ENCODE measurements at places on chromosomes 5 and 9.

DNA sequence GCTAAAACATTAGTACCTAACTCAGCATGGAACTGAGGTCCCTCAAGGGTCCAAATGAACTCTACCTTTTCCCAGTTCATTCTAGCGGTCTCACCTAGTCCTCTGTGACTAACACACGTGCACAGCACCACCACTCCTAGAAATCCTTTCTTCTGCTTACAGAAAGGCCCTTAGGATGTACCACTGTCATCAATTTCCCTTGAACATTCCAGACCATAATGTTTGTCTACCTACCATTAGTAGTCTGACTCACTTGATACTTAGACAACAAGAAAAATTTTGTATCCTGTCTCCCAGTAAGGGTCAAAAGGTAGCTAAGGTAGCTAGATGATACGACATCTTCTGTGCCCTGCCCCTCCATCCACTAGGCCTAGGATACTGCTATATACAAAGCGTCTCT lies 166.6 kb downstream of the TSSK1B start:
- DNase-seq, result no peak

DNA sequence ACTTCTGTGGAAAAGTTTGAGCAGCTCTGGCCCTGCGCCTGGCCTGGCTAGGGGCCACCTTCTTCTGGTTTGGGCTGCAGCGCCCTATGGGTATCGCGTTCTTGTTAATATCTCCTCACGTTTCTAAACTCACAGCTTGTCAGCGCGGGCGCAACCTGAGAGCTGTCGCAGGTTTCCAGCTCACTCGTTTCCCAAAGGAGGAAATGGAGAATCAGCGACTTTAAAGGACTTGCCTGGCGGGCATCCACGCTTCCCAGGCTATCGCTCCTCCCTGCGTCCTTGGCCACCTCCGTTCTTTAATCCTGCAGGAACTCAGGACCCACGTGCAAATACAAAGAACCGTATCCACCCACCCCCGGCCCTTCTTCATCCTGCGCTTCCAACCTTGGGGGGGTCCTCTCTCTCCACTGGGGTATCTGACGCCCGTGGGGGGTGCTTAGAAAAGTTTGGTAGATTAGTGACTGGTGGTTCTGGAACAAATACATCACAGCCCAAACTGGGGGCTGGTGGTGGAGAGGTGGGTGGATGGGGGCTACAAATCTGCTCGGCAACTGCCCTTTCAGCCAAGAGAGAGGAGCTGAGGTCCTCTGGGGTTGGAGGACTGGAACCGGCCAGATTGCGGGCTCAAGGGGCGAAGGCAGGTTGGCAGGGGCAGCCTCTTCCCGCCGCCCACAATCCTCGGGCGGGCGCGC lies 578 bp upstream of the PSAT1 start:
- no peak for DNase-seq

- no peak for DNase-seq
Measured at GRCh38 chr9:86096386-86096785, 3.0 kb downstream of the GOLM1 start.

GRCh38 chr5:156623381-156624040 lies 226.6 kb upstream of the PPP1R2B start:
- no peak for DNase-seq

GRCh38 chr9:72537011-72537545 lies 15.7 kb downstream of the TMC1 start:
- DNase-seq, result no peak

DNA sequence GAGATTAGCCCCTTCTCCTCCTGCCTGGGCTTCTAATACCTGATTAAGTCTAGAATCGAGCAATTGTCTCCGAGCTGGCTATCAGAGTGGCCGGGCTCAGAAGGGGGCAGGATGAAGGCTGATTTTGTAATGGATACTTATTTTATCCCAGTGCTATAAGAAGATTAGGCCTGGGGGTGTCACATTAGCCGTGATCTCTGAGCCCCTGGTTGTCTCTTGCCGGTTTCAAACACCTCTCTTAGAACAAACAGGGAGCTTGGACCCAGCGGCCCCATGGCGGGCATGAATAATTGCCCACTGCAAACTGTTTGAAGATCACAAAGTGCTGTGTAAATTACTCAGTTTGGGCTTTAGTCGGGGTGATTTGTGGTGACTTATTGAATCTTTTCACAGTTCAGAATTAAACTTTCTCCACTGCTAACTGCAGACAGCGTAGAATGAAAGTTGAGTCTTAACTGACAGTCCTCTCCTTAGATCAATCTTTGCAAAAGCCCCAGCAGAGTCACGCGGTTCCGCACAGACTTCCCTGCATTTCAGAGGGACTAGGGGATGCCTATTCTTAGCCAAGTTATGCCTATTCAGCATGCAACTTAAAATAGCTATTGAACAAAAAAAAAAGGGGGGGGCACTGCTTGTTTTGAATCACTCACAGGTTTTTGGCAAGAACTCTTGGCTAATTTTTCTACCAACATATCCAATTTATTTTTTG lies 200.6 kb upstream of the IRX1 start:
- no peak for DNase-seq

DNA sequence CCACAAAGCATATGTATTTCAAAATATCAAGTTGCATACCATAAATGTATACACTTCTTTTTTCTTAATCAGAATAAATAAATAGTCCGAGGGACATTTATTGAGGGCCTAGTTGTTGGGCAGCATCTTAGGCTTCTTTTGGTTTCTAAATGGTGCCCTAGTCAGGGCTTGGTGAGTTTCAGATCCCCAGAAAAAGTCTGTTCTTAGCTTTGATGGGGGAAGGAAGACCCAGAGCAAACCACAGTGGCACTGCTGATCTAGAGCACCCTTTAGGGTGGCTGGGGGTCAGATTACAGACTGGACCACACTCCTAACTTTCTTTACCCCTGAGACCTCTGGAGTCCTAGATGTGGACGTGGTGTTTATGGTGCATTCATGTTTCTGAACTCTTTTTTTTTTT lies 97.8 kb downstream of the C9orf152 start:
- DNase-seq, result no peak

- peak; percentile 65 for DNase-seq
Measured at GRCh38 chr9:134099123-134099761, 31.4 kb upstream of the BRD3 start.

DNA sequence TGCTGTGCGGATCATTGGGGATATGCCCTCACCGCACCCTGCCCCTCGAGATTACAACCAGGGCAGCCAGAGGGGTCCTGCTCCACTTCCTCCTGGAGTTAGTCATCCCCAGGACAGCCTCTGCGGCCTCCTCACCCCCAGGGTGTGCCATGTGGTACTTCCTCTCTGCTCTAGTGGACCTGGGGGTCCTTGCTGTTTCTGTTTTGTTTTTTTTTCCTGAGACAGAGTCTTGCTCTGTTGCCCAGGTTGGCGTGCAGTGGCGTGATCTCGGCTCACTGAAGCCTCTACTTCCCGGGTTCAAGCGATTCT lies 5.2 kb upstream of the FCN1 start:
- DNase-seq, result no peak

DNA sequence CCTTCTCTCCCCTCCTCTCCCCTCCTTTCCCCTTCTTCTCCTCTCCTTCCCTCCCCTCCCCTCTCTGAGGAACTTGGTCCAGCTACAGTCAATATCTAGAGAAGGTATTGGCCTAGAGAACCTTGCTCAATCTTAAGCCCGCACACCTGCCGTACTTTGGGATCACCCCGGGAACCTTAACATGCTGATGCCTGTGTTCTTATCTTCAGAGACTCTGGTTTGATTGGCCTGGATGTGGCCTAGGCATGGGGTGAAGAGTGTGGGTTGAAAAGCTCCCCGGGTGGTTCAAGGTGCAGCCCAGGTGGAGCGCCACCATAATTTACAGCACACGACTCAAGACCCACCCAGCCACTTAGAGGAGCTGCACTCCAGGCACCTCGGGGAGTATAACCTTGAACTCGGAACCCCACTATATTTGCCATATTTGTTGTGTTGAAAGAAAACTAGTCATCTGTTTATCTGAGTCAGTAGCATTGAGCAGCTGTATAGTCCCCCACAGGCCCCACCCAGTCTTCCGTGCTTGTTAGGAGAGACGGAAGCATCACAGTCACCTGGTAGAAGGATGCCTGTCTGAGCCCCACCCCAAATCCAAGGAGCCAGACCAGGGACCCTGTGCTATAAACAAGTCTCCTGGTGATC lies 14.4 kb upstream of the PHF19 start:
- DNase-seq, result peak; percentile 62

DNA sequence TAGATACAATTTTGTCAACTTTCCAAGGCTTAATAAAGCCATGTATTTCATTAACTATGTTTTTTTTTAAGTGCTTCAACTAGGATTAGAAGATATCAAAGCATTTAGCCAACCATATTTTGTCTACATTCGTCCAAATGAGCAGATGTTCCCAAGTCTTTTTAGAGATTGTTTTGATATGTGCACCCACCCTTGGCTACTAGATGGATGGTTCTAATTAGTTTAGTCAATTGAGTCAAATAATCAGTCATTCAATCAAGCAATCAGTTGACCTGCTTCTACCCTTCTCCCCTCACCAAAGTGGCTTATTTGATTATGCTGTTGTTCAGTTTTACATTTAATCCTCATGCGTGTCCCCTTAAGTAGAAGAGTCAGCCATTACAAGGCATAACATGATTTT lies 319.5 kb upstream of the TNC start:
- no peak for DNase-seq

DNA sequence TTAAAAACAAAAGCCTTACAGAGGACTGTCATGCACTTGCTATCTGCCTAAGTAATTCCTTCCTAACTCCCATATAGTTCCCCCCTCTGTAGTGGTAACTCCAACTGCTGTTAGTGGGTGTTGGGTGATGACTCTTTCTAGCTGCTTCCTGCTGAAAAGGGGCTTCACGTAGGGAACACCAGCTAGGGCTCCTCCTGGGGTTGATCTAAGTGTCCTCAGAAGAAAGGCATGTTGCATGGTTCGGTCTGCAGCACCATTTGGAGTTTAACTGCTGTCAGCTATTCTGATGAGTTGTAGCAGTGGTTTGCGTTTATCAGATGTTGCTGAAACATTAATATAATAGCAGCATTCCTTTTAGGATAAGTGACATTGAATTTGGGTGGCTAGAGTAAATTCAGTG lies 281.9 kb upstream of the TUSC1 start:
- DNase-seq, result no peak

GRCh38 chr5:135140446-135141204 lies 106.6 kb upstream of the PITX1 start:
- DNase-seq, result peak; percentile 12

GRCh38 chr5:53263151-53263550 lies 153.6 kb upstream of the MOCS2 start:
- DNase-seq, result no peak

DNA sequence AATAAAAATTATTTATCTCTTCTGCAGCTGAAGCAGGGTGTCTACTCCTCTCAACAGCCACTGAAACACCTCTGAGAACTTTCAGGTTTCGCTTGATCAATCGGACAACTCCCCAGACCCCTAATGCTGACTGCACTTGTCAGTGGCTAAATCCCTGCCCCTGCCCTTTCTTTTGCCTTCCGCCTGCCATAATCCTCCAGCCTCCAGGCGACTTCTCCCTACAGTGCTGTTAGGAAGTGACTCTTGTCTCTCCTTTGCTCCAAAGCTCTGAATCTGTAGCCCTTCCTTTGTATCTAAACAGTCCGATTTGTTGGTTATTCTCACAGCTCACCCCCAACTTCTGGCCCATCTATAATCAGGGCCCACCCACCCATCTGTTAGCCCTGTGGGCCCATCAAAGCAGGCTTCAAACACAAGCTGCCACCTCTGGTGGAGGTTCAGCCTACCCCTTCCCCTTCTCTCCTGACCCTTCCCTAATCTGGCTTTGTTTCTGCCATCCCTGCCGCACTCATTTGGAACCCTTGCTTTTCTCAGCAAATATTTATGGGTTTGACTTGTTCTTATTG lies 53.7 kb upstream of the IFNK start:
- DNase-seq, result no peak

DNA sequence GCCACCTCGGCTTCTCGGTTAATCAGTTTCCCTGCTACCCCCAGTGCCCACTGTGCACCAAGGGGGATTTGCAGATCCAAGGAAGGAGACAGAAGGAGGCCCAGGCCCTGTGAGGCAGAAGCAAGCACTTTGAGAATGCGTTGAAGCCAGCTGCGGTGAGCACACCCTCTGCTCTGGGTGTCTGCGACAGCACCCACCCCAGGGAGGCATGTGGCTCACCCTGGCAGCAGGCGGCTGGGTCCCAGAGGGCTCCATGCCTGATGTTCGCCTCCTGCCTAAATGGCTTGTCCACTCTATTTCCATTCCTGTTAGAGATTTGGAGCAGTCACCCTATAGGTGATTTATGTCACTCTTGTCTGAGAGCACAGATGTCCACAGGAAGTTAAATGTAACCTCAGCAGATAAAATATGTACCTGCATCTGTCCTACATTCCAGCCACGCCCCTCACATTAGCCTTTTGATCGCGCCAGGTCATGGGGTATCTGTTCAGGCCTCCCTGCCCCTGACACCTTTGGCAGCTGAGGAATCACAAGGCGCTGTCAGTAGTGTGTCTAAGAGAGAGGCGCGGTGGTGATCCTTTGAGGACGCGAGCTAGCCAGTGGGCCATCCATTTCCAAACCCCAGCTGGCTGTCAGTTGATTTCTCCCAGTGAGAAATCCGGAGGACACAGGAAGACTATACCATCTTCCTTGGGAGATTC lies 28.1 kb downstream of the PTGES2 start:
- no peak for DNase-seq

DNA sequence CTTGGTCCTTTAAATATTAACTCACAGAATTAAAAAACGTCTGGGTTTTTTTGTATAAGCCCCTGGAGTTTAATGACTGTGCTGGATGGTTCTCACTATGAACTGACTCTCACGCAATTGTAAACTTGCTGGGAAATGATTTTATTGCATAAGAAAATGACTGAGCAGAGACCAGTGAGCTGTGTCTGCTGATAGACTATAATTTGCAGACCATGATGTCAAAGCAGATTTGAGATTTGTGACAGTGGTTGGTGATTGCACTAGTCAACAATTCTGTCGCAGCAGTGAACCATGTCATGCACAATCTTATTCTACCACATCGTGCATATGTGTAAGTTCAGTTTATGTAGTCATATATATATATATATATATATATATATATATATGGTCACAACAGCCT lies 85.7 kb upstream of the C9orf72 start:
- no peak for DNase-seq

DNA sequence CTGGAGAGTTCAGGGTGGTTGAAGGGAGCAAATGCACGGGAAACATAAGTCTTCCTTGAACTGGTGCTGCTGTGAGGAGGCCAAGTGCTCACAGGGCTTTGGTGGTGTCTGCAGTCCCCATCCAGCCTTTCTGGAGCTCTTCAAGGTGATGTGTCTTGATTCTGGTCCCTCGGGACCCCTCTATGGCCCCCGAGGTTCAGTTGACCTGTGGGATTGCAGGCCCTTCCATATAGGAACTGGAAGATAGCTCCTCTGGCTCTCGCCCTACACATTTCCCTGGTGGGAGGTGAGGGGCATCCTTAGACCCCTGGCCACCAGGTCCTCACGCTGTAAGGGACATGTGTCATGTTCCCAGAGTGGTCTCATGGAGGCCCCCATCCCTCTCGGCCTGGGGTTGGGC lies 191.8 kb downstream of the GADD45G start:
- DNase-seq, result no peak

- no peak for DNase-seq
Measured at GRCh38 chr5:141760193-141760592, 78.2 kb upstream of the ARAP3 start.

Measured in CD4-positive, alpha-beta T cell treated with Interleukin-21 for 1 hour (primary cell).